Activated T-cell treated with anti-CD3 and anti-CD28 coated beads for 4 hours (primary cell): ENCODE measurements at places on chromosomes 4 and X.

DNA sequence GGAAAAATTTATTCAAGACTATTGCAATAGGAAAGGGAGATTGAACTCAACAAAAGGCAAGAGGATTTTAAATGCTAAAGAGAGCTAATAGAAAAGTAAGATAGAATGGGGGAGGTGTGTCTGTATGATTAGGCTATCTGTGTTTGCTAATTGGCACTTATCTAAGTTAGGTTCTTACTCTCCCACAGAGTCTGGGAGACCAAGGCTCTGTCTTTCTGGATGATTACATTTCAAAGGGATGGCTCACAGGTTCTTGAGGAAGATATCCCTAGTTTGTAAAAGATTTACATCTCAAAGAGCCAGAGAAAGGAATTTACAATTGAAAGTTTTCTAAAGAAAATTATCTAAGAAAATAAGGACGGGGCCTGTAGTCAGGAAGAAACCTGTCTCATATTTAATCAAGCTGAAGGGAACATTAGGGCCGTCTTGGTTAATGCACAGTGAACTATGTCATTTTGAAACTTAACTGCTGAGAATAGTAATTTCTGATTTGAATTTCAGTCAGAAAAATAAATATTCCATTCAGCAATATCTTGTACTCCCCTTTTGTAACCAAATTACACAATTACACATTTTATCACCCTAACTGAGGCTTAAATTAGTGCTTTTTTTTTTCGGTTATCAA is 75.8 kb downstream of the MAGEB10 start:
- DNase-seq, result no peak

DNA sequence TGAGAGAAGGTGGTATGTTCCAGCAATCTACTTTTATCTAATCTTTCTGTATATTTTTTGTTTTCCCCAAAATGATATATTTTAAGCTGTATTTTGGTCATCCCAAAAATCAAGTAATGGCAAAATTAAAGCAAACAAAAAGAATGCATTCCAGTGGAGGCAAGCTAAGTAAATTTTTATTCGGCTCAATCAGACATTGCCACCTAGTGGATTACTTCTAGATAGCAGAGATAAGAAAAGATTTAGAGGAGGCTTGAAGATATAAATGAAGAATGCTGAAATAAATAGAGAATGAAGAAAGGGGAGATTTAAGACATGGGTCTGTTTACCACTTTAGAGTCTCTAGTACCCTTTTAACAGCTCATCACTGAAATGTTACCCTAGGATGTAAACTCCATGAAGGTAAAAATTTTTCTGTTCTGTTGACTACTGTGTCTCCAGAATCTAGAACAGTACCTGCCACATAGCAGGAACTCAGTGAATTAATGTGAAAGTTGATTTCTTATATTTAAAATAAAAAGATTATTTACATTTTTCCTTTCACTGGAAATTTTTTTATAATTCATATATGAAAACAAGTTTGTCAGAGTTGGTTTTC is 110.9 kb upstream of the ANK2 start:
- DNase-seq, result no peak

DNA sequence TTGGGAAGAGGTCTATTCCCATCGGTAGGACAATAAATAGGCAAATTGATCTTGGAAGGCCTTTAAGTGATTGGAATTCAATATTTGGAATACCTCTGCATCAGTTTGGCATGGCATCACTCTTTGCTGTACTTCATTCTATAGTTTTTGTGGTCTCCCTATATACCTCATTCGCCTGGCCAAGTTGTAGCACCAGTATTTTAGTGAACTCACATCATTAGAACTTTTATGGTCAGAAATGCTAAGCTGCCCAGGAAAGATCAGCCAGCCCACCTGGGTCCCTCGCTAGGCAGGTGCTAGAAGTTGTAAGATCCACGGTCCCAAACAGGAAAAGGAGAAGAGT is 40.3 kb downstream of the ZCCHC13 start:
- no peak for DNase-seq

DNA sequence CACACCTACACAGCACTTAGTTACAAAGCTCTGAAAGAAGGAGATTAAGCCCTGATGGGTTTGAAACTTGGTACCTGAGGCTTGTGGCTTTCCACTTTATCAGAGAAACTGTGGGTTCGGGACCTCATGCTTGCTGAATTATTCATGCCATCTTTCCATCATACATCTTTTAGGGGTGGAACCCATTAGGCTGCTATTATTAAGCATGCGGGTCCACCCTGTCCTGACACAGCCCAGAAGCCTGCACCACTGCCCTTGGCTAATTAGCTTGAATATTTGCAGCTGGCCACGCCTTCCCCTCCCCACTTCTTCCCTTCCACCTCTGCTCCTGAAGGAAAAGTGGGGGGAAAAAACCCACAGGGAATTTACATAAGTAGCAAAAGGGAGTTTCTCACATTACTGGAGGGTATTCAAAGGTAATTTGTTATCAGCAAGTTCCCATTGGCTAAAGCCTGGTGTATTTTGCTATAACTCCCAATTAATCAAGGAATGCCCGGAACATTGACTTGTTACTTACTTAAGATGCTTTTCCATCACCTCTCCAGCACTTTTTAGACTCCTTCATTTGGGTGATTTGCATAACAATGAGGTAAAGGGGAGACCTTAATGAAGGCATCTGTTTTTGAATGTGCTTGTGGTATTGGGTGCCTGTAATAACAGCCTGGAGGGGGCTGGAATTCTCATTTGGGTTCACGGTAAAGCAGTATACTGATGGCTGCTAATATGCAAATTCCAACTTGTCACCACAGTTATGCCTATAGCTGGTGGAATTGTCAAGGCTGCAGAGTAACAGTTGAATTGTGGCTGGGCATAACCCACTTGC is 231.7 kb upstream of the GATB start:
- DNase-seq, result no peak

DNA sequence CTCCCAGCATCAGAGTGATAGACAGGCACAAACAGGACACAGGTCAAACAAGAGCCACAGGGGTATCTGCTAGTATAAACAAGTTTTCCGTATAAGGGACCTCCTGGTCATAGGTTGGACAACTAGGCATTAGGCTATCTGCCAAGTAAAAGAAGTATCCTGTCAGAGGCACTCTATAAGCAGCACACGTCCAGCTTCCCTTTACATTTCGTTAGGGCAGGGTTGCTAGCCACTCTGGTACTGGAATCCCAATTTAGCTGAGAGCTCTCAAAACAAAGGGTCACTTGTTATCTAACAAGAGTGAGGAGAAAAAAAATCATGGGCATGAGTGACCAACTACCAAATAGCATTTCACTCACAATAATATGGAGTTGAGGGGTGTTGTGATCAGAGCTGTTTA is 780.7 kb upstream of the DIAPH2 start:
- no peak for DNase-seq

- DNase-seq, result no peak
Measured at GRCh38 chr4:156998500-156999174, 27.0 kb upstream of the PDGFC start.

DNA sequence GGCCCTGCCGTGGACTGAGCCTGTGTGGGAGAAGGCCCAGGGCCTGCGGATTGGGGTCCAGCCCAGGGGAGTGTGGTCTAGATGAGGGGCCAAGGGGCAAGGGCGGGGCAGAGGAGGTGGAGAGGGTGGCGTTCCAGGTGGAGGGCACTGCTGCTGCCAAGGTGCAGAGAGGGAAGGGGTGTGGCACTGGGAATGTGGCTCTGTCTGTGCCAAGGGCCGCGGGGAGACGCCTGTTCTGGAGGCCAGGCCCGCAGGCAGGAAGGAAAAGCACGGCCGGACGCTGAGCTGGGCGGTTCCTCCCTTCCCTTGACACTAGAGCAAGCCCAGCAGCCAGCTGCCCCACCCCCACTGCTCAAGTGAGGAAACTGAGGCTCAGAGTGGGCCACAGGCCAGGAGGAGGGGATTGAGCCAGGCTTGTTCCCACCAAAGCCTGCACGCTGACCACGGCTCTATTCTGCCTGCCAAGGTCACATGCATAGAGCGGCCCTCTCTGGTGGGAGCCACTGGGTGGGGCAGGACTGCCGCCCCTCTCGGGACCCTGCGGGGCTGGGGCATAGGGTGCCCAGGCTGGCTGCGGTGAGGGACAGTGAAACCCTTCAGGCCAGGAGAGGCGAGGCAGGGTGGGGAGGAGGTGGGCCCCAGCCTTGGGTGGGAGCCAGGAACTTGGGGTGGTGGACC is 13.0 kb downstream of the SH3BP2 start:
- DNase-seq, result no peak

GRCh38 chr4:135411251-135411650 is 1209.7 kb upstream of the PABPC4L start:
- no peak for DNase-seq

- no peak for DNase-seq
Measured at GRCh38 chr4:75643651-75644050, 13.3 kb upstream of the CDKL2 start.

GRCh38 chr4:81346719-81347118 is 125.0 kb downstream of the RASGEF1B start:
- DNase-seq, result no peak

DNA sequence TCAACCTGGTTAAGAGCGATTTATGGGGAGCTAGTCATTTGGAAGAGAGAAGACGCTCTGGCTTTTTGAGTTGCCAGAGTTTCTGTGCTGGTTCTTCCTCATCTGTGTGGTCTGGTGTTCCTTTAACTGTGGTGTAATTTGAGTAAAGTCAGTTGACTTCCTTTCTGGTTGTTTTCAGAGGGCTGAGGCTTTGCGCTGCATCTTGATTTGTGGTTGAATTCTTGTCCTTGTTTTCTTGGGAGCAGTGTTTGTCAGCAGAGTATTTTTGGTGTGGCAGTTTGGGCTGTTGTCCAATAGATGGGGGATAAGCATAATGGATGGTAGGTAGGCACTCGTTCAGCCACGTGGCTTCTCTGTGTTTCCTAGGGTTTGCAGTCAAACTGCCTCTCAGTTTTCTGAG is 2143.2 kb upstream of the TENM3 start:
- DNase-seq, result no peak

DNA sequence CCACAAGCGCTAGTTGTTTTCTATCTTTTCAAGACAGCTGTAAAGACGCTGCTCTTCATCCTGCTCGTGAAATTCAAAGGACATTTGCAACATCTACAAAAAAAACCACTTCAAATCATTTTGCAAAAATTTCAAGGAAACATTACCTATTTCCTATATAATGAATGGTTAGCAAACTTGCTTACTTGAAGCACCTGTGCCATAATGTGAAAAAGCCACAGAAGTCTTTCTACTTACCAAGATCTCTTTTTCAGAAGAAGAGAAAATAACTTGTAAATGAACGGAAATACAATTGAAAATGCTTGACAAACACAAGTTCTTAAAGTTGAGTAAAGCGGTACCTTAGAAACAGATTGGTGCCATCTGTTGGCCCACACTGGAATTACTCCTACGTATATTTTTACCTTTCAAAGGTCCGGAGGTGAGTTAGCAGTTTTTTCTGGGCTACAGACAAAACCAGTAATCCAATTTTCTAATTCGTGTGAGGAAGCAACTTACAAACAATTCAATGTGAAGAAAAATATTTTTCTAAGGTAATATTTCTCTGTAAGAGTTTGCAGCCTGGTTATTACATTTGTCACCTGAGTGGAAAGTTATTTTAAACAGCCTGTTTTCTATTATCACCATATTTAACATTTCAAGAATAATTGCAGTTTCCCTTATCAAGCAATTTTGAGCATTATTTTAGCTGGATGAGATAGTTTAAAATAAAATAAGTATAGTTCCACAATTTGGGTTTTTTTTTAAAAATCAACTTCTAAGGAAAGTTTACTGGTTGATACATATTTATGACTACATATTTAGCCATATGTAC is at the start of gene TLR6:
TSS of gene TLR6 (minus strand) at position 294 of the 814 bp plus-strand sequence. CDS start 27,344 bp downstream, outside the sequence.
- DNase-seq, result peak; percentile 62

DNA sequence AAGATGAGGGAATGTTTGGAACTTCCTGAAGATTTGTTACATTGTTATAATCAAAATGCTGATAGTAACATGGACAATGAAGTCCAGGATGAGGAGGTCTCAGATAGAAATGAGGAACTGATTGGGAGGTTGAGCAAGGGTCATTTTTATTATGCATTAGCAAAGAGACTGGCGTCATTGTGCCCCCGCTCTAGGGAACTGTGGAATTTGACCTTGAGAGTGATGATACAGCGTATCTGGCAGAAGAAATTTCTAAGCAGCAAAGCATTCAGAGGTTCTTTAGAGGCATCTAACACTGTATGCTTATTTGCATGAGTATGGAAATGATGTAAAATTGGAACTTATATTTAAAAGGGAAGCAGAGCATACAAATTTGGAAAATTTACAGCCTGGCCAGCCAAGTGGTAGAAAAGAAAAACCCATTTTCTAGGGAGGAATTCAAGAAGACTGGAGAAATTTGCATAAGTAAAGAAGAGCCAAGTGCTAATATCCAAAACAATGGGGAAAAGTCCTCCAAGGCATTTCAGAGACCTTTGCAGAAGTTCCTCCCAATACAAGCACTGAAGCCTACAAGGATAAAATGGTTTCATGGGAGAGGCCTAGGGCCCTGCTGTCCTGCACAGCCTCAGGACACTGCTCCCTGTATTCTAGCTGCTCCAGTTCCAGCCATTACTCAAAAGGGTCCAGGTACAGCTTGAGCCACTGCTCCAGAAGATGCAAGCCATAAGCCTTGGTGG is 483.0 kb upstream of the NDST4 start:
- DNase-seq, result no peak

GRCh38 chr4:165301833-165302232 is 25.6 kb upstream of the MSMO1 start:
- no peak for DNase-seq

GRCh38 chrX:40383360-40383759 is 197.4 kb upstream of the ATP6AP2 start:
- no peak for DNase-seq

DNA sequence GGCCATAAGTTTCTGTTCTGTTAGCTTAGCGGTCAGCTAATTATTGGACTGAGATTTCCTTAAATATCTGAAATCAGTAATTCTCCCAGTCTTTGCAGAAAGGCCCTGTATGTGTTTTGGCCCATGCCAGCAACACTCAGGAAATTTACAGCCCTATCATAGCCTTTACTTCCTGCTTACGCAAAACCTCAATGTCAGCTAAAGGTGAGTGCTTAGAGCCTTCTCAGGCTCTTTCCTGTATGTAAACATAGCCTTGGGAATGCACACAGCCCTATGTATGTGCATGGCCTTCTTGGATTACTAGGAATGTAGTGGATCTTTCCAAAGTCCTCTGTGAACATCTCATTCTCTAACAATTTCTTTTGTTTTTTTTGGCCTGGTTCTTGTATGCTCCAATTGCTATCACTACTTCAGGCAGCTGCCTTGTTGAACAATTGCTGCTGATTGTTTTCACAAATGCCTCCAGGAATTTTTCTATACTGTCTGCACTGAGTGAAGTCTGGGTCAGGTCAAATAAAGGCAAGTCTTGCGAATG is 200.0 kb downstream of the PPP1R2C start:
- DNase-seq, result no peak
